Parietal lobe (tissue), 2 donors: ENCODE measurements at places on chromosomes 11 and 22. TPM values are rescaled to one million over a fixed set of nuclear protein-coding genes. Genes with fewer than 3 reads are reported as not detected.

Gene INPP5J
- total RNA-seq, result 3.1 TPM

Gene OR5P2
- not detected for total RNA-seq

Gene OR52I2
- not detected for total RNA-seq

Gene SOX6
- total RNA-seq, result 68.9 TPM

Gene KCNJ4
- total RNA-seq, result 7.8 TPM
